CD4-positive, alpha-beta T cell treated with Interleukin-12 subunit alpha and Interleukin-12 subunit beta, for 1 hour (primary cell): ENCODE measurements at places on chromosomes 16 and 17.

GRCh38 chr17:40022961-40023541 lies 7.8 kb downstream of the CSF3 start:
- no peak for DNase-seq

GRCh38 chr16:2791174-2791573 lies 3.8 kb upstream of the PRSS33 start:
- DNase-seq, result no peak

DNA sequence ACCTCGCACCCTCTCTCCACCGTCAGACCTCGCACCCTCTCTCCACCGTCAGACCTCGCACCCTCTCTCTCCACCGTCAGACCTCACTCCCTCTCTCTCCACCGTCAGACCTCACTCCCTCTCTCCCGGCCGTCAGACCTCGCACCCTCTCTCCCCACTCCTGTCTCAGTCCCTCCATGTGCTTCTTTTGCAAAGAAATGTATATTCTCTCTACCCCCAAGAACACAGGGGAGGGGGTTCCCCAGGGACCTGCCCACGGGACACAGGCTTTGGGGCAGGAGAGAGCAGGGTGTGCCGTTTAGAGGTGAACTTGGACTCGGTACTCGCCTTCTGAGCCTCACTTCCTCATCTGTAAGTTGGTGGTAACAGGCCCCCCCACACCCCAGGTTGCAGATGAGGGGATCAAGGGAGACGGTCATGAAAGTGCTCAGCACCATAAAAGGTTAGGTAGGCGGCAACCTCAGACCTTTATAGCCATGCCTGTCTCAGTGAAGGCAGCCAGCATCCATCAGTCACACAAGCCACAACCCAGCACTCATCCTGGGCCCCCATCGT lies 63.7 kb downstream of the RPH3AL start:
- no peak for DNase-seq

DNA sequence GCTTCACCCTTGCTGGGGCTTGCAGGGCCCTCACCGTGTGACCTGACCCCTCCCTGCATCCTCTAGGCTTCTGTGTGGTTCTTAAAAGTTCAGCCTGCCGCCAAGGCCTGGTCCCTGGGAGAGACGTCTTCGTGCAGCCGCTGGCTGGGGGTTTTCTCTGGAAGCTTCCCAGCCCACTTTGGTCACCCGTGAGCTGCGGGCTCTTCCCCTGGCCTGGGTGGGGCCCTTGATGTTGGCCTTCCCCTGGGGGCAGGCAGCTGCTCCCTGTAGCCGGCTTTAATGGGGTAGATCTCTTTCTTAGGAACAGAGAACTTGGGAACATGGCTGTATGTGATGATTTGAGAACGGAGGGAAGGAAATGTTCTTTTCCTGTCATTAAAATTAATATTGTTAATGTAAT lies 32.7 kb downstream of the ZNF750 start:
- DNase-seq, result no peak

GRCh38 chr16:49275050-49275730 lies 6.4 kb downstream of the CBLN1 start:
- no peak for DNase-seq

GRCh38 chr17:81563861-81564586 lies 11.9 kb upstream of the FAAP100 start:
- no peak for DNase-seq
